ENCODE measurements at places on chromosomes 5 and 9.

DNA sequence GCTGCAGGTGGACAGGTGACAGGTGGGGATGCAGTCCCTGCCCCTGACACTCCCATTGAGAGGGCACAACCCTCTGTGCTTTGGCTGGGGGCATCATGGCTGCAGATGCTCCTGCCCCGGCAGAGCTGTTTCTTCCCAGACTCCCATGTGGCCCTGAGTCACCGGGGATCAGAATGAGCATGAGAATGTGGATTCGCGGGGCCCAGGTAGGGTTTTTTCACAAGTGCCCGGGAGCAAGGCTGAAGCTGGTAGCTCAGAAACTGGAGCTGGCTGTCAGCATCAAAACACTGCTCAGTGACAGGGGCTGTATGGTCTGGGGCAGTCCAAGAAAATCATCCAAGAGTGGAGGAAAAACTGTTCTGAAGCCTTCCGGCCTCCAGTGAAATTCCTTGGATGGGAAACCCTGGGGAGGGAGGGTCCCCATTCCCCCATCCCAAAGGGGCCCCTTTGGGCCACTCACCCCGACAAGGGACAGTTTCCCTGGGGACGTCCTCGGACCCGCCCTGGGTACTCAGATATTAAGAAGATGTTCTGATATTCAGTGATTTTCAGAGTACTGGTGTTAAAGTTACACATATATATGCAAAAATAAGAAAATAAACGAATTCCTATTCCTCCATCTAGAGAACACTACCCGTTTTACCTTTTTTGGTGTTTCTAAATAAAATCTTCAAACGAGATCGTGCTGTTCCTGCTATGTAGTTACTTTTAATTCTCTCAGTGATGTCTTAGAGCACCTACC, 120.1 kb upstream of the LPCAT1 start:
- peak; percentile 71 for DNase-seq

DNA sequence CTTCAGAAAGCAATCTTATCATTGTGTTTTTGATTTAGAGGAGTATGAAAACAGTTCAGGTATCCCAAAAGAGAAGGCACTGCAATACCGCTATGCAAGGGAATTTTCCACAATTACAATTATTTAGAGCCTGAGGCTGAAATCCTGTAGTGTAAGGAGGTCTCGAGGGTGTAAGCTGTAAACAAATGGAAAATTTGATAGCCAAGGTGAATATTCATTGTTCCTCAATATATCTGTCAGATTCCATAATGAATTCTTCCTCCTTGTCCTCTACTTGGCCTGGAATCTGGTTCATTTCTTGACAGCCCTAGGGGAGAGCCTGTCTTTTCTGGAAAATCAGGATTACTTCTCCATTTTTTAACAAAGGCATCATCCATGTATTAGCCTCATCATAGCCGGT, 63.1 kb upstream of the SMARCA2 start:
- DNase-seq: no peak

DNA sequence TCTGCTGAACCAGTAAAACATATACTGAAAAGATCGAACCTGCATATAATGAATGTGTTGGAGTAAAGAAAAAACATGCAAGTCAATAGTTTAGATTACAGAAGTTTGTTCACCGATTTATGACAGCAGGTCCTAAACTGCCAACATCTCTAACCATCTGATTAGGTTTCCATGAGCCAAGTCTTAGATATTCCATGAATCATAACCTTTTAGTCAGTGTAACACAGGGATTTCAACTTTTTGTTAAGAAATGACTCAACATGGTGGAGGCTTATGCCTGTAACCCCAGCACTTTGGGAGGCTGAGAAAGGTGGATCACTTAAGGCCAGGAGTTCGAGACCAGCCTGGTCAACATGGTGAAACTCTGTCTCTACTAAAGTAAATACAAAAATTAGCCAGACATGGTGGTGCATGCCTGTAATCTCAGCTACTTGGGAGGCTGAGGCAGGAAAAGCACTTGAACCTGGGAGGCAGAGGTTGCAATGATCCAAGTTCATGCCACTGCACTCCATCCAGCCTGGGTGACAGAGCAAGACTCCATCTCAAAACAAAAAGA, 38.7 kb downstream of the APC start:
- DNase-seq: no peak

GRCh38 chr5:133472829-133473228, 139.5 kb downstream of the FSTL4 start:
- no peak for DNase-seq

DNA sequence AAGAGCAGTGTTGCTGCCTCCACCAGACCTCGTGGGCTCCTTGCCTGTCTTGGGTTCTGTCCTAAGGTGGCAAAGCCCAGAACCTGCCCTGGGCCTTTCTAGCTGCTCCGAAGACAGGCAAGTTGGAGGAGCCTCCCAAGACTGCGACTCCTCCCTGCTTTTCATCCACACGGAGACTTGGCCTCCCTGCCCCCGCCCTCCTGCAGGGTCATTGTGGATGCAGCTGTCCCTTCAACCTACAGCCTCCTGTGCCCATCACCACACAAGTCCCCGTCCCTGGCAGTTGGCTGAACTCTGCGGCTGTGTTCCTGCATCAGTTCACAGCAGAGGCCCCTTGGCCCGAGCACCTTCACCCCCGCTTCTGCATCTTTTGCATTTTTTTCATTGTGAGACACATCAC, 59.2 kb downstream of the WNK2 start:
- DNase-seq: peak; percentile 76

DNA sequence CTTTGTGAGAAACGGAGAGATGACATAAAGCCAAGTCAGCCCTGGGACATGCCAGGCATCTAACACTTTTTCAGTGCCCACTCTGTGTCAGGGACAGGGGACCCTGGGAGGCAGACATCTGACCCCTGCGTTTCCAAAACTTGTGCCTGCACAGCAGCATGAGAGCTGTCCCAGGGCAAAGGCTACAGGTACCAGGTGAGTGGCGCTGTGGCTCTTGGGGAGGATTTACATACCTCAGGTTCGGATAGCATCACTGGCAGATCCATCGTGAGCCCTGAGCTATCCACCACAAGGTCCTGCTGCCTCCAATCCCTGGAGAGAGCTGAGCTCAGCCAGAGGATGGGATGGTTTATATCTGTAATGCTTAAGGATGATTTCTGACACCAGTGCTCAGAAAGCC, 52.4 kb downstream of the FSTL4 start:
- DNase-seq: no peak

GRCh38 chr5:34806532-34806931, 32.4 kb upstream of the TTC23L start:
- peak; percentile 49 for DNase-seq

DNA sequence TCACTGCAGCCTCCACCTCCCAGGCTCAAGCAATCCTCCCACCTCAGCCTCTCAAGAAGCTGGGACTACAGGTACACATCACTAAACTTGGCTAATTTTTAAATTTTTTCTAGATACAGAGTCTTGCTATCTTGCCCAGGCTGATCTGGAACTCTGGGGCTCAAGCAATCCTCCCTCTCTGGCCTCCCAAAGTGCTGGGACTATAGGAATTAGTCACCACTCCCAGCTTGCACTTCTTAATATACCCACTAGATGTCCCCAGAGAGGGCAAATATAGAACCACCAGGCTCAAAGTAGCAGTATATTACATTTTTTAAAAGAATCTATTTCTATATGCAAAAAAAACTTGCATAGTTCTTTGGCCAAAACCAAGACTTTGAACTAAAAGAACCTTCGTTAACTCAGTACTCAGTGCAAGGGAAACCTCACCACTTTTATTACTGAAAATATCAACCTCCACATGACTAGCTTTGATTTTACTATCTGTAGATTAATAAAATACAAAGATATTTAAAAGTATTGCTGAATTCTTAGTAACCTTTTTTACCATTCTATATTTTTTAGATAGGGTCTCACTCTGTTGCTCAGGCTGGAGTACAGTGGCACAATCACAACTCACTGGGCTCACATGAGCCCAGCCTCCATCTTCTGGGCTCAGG, 25.8 kb upstream of the HSD17B3 start:
- DNase-seq: peak; percentile 65

DNA sequence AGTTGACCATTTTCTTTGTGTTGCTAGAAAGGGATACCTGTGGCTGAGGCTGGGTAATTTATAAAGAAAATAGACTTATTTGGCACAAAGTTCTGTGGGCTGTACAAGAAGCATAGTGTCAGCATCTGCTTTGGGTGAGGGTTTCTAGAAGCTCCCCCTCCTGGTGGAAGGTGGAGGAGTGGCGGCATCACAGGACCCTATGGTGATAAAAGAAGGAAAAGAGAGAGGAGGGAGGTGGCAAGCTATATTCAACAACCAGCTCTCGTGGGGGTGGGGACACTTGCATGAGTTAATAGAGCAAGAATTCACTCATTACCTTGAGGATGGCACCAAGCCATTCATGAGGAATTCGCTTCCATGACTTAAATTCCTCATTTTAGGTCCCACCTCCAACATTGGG, 2041.4 kb upstream of the CDH9 start:
- DNase-seq: peak; percentile 24

GRCh38 chr5:14105718-14106410, 37.3 kb upstream of the TRIO start:
- no peak for DNase-seq

DNA sequence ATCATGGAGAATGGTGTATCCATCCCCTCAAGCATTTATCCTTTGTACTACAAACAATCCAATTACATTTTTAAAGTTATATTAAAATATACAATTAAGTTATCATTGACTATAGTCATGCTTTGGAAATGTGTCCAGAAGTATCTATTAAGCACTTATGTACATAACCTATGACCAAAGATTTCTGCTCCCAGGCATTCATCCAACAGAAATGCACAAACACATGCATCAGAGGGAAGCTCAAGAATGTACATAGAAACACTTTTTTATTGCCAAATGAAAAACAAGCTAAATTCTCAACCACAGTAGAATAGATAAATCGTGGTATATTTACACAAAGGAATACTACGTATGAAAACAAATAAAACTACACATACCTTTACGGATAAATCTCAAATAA, 700.5 kb upstream of the ZNF608 start:
- DNase-seq: no peak

DNA sequence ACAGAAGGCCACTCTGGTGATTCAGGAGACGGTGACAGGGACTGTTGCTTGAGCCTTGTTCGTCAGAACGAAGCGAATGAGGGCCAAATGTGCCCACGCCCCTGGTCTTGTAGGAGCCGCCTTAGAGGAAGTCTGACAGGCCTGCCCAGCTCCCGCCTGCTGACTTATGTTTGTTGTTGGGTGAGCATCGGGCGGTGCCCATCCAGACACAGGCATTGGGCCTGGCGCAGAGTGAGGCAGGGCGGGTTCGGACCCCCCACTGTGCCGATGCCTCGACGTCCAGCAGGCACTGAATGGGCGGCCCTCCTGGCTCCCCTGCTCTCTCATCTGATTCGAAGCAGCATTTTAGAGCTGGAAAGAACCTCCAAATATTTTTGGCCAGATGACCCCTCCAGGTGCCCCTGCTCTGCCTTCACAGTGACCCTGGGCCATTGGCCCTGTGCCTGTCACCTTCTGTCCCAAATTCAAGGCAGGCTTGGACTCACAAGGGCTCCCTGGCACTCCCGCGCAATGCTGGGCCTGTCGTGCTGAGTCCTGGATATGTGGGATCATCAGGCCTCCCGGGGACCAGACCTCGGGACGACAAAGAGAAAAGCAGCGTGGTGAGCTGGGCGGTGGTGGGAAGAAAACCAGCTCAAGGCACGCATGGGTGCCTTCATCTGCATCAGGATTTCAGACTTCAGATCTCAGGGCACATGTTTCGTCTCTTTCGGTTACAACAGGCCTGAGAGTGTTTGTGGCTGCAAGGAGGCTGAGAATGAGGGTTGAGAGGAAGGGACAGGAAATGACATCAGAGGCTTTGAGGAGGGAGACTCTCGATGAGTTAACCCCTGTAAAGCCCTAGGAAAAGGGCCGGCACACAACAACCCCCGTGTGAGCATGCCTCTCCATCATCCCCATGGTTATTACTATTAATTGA, 37.1 kb upstream of the OLFM1 start:
- no peak for DNase-seq

- no peak for DNase-seq
These were observed 13.4 kb upstream of the LTC4S start for GRCh38 chr5:179780362-179780761.

GRCh38 chr5:124538191-124538590, 208.2 kb downstream of the ZNF608 start:
- DNase-seq: no peak

GRCh38 chr9:117414906-117415331, at the start of gene ASTN2:
Gene ASTN2 (minus strand): TSS chr9:117415057. CDS start chr9:117414938, 119 bp downstream.
- DNase-seq: peak; percentile 90

- DNase-seq: no peak
These were observed 59.1 kb downstream of the JAK2 start for GRCh38 chr9:5044160-5044559.

DNA sequence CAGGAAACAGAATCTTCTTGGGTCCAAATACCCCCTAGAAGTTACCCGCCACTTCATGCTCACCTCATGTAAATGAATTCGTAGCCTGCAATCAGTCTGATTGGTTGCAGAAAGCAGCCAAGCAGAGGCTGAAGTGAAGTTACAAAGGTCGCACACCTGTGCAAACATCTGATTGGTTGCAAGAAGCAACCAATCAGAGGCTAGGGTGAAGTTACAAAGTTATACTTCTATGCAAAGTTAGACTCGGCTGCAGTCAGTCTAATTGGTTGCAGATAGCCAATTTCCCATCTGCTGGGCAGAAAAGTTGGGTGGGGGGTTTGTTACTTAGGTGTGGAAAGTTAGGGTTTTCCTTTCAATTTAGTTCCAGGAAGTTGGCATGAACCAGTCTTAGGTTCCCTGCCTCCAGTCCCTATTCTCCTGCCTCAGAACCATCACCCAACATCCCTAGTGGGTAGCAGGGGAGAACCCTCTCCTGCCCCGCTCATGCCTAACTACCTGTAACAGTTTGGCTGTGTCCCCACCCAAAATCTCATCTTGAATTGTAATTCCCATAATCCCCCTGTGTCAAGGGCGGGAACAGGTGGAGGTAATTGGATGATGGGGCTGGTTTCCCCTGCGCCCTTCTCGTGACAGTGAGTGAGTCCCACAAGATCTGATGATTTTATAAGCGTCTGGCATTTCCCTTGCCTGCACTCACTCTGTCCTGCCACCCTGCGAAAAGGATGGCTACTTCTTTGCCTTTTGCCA, 1.2 kb upstream of the RUSC2 start:
- DNase-seq: no peak

GRCh38 chr9:95696701-95697100, 178.8 kb upstream of the ERCC6L2 start:
- DNase-seq: no peak

- no peak for DNase-seq
These were observed 15.1 kb upstream of the CXCL14 start for GRCh38 chr5:135593886-135594285.

DNA sequence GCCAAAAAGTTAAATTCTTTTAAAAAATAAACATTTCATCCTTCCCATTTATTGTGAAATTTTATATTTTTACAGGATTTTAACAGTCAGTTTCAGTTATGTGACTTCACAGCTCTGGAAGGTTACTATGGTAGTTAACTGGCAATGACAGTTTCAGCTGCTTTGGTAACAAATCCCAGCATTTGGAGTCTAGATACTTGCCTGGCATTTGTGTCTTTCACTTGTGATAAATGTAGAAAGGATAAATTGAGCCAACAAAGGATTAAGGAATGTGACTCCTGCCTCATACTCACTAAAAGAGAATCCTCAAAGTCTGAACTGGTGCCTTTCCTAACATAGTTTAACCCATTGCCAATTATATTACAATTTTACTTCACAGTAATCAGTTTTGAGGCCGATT, 315.5 kb downstream of the FER start:
- DNase-seq: no peak

Measured in H7 (cell line).